Calu3 (cell line): ENCODE measurements at places on chromosomes 5 and 9. TPM values are rescaled to one million over a fixed set of nuclear protein-coding genes. Genes with fewer than 3 reads are reported as not detected.

Gene ZNF79
- 7.0 and 7.1 TPM in 2 replicates for total RNA-seq

Gene CSF1R
- not detected in 2 replicates for total RNA-seq

Gene LCN9
- not detected in 2 replicates for total RNA-seq

Gene HAPLN1
- total RNA-seq, result not detected in 2 replicates

Gene RASGRF2
- 26.3 and 27.7 TPM in 2 replicates for total RNA-seq

GRCh38 chr5:72015103-72015548 lies 92.1 kb upstream of the MAP1B start:
- peak overlapping the region; percentile 95 for H3K27ac ChIP-seq
- peaks cover 18% of the 10 kb centered on the region for H3K4me1 ChIP-seq
- peaks cover 6% of the 10 kb centered on the region for H3K36me3 ChIP-seq
- no peaks in the 10 kb centered on the region for H3K27me3 ChIP-seq
- no peak overlapping the region for H3K4me3 ChIP-seq

GRCh38 chr5:81019748-81020147 lies 59.6 kb downstream of the RASGRF2 start:
- no peak overlapping the region for H3K4me3 ChIP-seq
- H3K27me3 ChIP-seq, result no peaks in the 10 kb centered on the region
- H3K27ac ChIP-seq, result no peak overlapping the region

DNA sequence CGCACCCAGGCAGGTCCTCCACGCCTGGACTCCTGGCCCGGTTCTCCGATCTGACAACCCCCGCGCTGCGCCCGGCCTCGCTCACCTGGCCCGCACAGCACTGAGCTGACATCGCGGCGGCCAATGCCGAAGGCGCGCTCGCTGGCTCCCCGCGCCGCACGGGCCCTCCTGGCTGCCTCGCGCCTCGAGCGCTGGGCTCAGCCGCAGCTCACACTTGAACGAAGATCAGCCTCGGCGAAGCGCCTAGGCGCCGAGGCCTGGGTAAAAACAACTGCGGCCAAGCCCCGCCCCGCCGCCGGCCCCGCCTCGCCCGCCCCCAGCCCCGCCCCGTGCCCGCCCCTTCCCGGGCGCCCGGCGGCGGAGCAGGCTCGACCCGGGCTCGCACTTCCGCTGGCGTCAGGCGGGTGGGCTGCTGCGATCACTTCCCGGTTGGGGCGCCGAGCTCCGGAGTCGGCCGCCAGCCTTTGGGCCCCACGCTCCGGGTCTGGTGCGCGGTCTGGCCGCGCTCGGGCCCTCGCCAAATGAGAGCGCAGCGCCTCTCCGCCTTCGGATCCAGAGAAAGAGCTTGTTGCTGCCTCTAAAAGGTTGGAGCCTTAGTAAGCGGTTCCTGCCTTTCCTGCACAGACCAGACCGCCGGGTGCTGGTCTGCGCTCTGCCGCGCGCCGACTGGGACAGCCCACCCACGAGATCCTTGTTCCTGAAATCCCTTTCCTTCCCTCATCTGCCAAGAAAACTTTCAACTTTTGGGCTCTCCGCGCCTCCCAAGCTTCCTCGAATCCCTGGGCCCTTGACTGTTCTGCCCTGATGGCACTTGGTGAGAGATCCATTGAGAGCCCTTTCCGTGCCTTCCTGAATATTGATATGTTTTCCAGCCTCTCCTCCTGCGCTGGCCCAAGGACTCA lies at the start of gene SERINC5:
Gene SERINC5, minus strand, starts transcription at position 238 of the 902 bp plus-strand sequence. Its CDS starts 126 bp downstream, at position 112.
- peaks cover 45% of the 10 kb centered on the region for H3K4me1 ChIP-seq
- H3K27me3 ChIP-seq, result no peaks in the 10 kb centered on the region
- peak within 1 kb of the TSS; percentile 98 for H3K27ac ChIP-seq
- peaks cover 34% of the 10 kb centered on the region for H3K36me3 ChIP-seq

- no peaks in the 10 kb centered on the region for H3K27me3 ChIP-seq
- H3K36me3 ChIP-seq, result no peaks in the 10 kb centered on the region
- no peak overlapping the region for H3K4me3 ChIP-seq
- H3K4me1 ChIP-seq, result peaks cover 52% of the 10 kb centered on the region
- H3K27ac ChIP-seq, result no peak overlapping the region
Measured at GRCh38 chr5:143413958-143414669, 10.6 kb upstream of the NR3C1 start.

- DNase-seq, result no peak
- no peaks in the 10 kb centered on the region for H3K36me3 ChIP-seq
- no peak overlapping the region for H3K27ac ChIP-seq
- no peak overlapping the region for H3K4me3 ChIP-seq
- no peaks in the 10 kb centered on the region for H3K27me3 ChIP-seq
- H3K4me1 ChIP-seq, result peaks cover 31% of the 10 kb centered on the region
Measured at GRCh38 chr9:20557890-20558565, 64.3 kb downstream of the MLLT3 start.

- H3K4me3 ChIP-seq, result no peak overlapping the region
- no peak overlapping the region for H3K27ac ChIP-seq
- DNase-seq, result no peak
Measured at GRCh38 chr9:27328483-27328882, 31.5 kb upstream of the EQTN start.

GRCh38 chr9:82367016-82367415 lies 378.4 kb downstream of the SPATA31D1 start:
- H3K27me3 ChIP-seq, result no peaks in the 10 kb centered on the region
- H3K27ac ChIP-seq, result no peak overlapping the region
- no peak overlapping the region for H3K4me3 ChIP-seq
